ENCODE measurements at places on chromosomes 4 and X.

- peak; percentile 52 for DNase-seq
Observed at GRCh38 chrX:10902001-10902400, 209.1 kb upstream of the HCCS start.

DNA sequence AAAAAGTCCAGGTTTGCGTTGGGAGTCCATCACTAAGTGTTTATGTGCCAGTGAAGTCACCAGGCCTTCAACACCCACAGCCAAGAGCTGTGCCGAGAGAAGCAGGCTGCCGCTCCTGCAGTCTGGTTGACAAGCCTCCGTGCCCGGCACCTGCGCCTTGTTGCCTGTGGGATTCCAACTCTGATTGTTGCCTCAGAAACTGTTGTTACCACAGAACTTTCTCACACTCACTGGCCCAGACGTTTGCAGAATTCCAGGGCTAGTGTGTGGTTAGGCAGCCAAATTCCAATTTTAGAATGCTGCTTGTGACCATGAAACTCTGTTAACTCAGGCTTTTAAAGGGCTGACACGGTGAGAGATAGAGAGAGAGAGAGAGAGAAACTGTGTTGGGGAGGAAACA, 119.5 kb upstream of the LIMCH1 start:
- DNase-seq, result peak; percentile 85

- no peak for DNase-seq
Observed at GRCh38 chr4:114100288-114101031, 121.0 kb upstream of the ARSJ start.

DNA sequence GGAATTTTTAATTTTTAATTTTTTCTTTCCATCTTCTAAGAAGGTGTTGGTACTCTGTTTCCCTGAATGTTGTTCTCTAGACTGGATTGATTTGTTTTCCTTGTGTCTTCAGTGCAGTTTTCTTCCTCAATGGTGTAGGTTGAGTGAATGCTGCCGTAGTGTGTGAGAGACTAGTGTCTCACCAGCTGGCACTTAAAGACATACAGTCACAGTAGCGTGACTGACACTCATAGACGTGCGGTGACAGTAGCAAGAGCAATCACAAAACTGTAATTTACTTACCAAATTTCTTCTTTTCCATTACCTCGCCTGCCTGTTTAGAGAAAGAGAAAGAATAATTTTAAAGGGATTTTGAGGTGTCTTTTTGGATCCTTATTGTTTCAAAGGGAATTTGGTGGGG, 21.4 kb upstream of the PGM2 start:
- DNase-seq, result no peak

GRCh38 chrX:74242484-74243138, 61.4 kb upstream of the ZCCHC13 start:
- DNase-seq, result no peak

DNA sequence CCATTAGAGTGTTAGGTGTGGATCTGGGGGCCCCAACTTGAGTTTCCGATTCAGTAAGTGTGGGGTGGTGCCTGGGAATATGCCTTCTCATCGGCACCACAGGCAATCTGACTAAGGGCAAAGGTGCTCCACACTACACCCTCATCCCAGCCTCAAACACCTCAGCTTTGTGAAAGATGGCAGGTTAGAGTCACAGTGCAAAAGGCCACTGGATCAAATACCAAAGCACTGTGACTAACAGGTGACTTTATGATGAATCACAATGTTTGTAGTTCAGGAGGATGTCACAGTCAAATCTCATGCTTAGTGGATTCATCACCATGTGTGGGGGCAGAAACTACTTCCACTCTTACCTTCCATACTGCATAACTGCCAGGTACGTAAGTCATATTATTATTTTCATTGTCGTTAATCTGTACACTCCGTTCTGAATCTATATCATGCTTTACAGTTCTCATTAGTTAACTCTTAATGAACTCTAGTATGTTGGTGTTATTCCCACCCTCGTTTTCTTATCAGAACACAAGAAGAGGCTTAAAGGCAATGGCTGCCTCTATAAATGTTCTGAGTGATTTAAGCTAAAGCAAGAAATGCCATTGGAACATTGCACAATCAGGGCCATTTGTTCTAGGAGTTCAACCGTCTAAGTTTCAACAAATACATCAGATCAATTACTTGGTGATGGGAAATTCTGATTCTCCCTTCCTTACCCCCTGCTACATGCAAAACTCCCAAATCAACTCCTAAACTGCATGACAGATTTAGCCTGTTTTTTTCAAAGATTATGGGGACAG, 50.2 kb downstream of the PRKG2 start:
- DNase-seq, result peak; percentile 46

DNA sequence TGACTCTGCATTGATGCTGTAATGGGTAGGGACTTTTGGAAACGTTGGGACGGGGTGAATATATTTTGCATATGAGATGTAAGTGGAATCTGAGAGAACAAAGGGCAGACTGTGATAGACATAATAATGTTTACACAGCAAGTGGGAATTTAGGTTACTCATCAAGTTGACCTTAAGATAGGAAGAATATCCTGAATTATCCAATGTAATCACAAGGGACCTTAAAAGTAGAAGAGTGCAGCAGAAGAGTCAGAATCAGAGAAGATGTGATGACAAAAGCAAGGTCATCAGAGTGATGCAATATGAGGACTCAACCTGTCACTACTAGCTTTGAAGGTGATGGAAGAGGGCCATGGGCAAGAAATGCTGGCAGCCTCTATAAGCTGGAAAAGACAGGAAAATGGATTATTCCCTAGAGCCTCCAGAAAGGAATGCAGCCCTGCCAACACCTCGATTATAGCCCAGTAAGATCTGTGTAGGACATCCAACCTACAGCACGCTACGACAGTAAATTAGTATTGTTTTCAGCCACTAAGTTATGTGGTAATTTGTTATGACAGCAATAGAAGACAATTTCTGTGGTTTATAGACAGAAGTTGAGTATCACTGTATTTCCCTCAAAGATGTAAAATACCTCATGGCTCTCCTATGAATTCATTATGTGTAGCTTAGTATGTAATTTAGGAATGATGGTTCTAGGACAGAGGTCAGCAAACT, 26.4 kb downstream of the MORC4 start:
- no peak for DNase-seq

DNA sequence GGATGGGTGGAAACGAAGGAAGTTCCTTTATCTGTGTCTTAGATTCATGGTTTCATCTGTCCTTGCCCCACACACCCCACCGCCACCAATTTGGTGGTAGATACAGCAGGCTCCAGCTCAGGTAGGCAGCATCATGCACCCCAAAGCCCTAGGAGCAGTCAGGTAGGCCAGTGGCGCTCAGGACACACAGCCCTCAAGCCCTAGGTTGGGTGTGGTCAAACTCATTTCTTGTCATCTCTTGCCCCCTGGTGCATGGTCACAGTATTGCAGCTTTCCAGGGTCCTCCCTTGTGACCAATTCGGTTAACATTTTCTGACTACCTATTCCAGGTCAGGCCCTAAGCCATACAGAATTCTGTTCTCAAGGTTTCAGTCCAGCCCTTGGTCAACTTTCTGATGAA, 14.5 kb upstream of the PRRG3 start:
- DNase-seq, result peak; percentile 5

- DNase-seq, result no peak
Observed at GRCh38 chrX:18549643-18550042, 122.3 kb downstream of the RS1 start.

GRCh38 chr4:149889991-149890390, 74.3 kb upstream of the IQCM start:
- DNase-seq, result peak; percentile 37

DNA sequence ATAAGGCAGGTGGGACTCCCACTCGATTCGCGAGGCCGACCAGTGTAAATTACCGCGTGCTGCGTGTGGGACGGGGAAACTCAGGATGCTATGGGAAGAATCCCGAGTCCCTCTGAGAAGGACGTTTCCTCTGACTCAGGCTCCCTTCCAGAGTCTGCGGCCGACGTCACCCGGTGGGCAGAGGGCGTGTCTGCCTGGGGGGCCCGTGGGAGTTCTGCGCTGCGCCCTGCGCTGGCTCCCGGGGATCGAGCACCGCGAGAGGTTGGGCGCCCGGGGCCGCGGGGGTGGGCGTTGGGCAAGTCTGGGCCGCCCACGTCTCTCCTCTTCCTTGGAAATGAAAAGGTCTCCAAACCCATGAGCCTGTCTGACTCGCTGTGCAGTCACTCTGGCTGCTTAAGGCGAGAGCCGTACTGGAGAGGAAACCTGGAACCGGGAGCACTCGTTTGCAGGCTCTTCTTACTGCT, 568 bp downstream of the NIPAL1 start:
- DNase-seq, result peak; percentile 11

DNA sequence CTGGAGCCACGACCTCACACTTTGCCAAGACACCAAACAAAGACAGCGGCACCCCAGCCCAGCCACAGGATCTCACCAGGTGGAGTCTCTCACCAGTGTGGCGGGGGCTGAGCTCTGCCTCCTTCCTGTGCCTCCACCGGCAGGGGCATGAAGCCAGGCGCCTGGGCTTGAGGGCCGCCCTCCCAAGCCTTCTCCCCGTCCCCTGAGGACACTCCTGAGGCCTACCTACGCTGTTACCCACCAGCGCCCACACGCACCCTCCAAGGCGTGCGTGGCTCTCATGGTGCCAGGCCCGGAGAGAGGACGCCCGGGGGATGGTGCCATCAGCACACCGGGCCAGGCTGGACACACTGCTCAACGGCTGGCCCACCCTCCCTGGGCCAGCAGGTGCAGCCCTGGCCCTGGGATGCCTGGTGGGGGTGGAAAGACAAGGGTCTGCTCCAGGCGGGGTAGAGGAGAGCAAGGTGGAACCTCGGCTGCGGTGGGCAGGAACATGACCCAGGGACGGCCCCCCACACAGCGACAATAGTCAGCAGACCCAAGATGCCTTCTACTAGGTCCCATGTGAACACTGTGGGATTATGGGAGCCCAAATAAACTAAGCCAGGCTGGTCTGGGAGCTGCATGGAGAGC, 22.1 kb downstream of the NELFA start:
- DNase-seq, result no peak

DNA sequence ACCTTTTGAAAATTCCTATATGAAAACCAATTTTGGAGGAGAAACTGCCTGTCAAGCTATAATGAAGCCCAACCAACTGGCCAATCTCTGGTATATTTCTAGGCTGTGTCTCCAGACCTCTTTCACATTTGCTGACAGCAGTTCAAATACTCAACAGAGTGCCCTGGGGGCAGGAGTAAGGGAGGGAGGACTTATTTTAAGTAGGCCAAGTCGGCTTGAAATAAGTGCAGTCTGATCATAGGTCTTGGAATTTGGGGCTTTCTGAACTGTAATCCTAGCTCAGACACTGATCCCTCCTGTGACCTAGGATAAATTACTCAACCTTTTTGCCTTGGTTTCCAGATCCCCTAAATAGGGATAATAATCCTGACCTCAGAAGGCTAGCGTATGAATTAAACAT, 59.4 kb upstream of the SLC7A11 start:
- DNase-seq, result no peak

- no peak for DNase-seq
Observed at GRCh38 chr4:112073181-112073580, 72.1 kb upstream of the FAM241A start.

DNA sequence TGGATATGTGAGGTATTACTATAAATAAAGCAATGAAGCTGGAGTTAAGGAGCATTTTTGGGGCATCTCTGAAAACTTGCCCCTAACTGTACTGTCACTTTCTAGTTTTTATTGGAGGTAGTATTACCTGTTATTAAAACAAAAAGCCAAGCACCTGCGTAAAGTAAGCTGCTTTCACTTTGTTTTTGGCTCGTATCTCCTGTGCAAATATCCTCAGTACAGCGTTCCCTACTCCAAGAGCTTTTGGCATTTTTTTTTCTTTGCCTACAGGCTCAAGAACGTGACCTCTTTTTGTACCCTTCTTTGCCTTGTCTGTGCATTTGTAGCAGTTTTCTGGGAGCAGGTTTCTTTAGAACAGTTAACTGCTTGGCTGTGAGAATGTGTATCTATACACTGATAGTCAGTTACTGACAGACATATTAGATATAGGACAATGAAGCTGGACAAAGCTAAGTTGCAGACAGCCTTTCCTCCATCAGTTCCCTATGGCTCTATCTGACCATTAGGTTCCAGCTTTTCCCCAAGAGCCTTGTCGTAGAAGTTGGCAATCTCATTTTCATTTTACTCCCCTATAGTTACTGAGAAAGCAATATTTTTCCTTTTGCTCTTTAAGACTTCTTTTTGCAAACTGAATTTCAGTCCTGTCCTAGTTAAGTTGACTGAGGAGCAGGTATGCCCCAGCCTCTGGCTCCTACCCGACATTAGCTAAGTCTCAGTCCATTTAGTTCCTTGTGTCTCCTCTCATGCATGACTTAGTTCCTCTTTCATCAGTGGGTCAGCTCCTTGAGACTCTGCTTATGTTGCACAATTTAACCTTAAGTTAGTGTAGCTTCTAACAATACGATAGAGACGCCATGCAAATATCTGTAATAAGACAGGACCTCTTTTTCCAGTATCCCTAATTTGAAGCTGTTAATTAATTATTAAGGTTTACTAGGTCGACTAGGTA, 71.5 kb upstream of the HPRT1 start:
- DNase-seq, result no peak

DNA sequence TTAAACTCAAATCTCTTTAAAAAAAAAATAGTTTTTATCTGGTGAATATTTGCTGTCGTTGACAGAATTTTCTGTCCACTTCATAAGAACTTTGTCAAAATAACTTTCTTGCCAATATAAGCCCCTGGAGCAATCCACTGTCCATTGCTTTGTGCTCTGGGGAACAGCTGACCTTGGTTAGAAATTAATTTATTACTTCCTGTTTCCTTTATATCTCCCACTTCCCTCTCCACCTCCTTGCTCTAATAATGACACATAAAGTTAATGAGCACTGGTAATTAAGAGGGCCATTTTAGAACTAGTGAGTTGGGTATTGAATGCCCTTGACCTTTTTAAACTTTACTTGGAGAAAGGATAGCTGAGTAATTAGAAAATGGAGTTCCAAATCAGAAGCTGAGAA, 151.3 kb upstream of the LEF1 start:
- no peak for DNase-seq

DNA sequence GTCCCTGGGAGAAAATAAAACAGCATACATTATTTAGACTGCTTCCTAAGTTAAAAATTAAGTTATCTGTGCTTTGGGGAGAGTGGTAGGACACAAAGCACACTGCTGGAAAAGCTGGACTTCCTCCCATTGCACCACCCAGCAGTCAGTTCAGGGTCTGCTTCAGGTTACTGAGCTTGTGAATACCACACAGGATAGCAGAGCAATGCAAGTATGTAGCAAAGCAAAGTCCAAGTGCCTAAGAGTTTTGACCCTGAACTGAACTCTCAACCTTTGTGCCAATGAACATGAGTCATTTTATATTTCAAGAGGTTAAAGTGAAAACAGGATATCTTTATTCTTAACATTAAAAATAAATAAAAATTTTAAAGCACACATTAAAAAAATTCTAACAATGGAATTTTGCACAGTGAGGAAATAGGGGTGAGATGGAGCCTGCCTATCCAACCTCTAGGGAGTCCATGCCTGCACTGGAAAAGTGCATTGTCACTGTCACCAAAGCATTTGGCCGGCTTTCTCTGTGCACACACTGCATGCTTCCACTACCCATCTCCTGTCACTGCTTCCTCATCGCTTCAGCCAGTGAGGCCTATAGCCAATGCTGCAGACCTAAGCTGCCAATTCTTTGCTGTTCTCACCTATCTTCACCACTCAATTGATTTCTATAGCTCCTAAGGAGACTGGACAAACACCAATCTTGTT, 50.9 kb downstream of the ABCG2 start:
- DNase-seq, result peak; percentile 8

GRCh38 chr4:170400361-170400760, 310.6 kb upstream of the AADAT start:
- no peak for DNase-seq
